Activated CD4-positive, alpha-beta memory T cell treated with anti-CD3 and anti-CD28 coated beads, Interleukin-2, amount 10 ng/mL, durations not matched to agents 7 days and 5 days (primary cell): ENCODE measurements at places on chromosomes 4 and X.
A peak's percentile ranks its signal among the peaks of the same experiment; 100 is the strongest.

DNA sequence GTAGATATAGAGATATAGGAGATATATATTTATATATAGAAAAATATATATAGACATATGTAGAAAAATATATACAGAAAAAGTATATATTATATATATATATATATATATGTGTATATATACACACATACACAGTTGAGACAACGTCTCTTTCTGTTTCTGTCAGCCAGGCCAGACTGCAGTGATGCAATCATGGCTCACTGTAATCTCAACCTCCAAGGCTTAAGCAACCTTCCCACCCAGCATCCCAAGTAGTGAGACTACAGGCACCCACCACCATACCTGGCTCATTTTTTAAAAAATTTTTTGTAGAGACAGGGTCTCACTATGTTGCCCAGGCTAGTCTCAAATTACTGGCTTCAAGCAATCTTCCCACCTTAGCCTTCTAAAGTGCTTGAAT lies 426.3 kb downstream of the GPM6A start:
- H3K27me3 ChIP-seq = no peaks in the 10 kb centered on the region
- no peak for DNase-seq

- no peaks in the 10 kb centered on the region for H3K27me3 ChIP-seq
- H3K36me3 ChIP-seq = peaks cover 30% of the 10 kb centered on the region
- peaks cover 52% of the 10 kb centered on the region for H3K4me1 ChIP-seq
- no peak overlapping the region for H3K4me3 ChIP-seq
- DNase-seq = peak; percentile 35
- no peak overlapping the region for H3K27ac ChIP-seq
Observed at GRCh38 chr4:15805583-15806517, 27.7 kb downstream of the CD38 start.

DNA sequence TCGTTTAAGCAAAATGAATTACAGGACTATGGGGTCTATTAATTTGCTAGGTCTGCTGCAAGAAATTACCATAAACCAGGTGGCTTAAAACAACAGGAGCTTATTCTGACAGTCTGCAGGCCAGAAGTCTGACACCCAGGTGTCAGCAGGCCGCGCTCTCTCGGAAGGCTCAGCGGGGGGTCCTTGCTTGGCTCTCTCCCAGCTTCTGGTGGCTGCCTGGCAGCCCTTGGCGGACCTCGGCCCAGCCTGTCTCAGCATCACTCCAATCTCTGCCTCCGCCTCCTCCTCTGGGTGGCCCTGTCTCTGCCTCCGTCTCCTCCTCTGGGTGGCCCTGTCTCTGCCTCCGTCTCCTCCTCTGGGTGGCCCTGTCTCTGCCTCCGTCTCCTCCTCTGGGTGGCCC lies 580.5 kb upstream of the FAT1 start:
- H3K4me1 ChIP-seq = no peaks in the 10 kb centered on the region
- no peaks in the 10 kb centered on the region for H3K36me3 ChIP-seq
- H3K27ac ChIP-seq = no peak overlapping the region

DNA sequence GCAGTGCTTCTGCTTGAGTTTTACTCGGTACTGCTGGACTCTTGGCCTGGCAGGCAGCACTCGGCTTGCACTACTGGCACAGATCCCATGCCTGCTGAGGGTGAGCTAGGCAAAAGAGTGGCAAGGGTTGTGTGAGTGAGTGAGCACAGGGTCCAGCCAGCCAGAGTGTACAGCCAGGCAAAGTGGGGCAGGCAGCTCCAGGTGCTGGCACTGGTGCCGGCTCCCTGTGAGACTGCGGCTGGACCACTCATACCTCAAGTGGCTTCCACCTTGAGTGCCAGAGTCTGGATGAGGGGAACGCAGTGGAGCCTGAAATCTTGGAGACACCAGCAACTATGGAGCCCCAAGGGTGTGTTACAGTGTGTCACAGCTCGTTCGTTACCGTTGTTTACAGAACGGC lies 1451.9 kb upstream of the AGA start:
- H3K4me1 ChIP-seq = no peaks in the 10 kb centered on the region
- no peaks in the 10 kb centered on the region for H3K27me3 ChIP-seq

DNA sequence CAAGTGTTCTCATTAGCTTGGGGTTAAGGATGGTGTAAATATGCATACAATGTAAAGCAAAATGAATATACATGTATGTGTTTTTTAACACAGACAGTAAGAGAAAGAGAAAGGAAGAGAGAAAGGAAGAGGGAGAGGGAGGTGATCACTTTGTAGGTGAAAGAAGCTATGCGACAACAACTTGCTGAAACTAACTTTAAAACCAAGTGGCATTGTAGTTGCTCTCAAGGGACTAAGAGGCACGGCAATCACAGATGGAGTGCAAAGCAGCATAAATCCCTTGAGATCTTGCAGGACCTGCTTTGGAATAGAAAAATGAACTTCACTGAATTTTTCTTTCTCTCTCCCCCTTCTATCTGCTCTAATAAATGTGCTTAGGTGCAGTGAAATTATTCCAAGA lies 1665.0 kb upstream of the TENM3 start:
- no peak overlapping the region for H3K27ac ChIP-seq
- H3K27me3 ChIP-seq = no peaks in the 10 kb centered on the region
- no peaks in the 10 kb centered on the region for H3K4me1 ChIP-seq
- H3K4me3 ChIP-seq = no peak overlapping the region
- no peak for DNase-seq

- no peak overlapping the region for H3K27ac ChIP-seq
- no peak for DNase-seq
- H3K4me3 ChIP-seq = no peak overlapping the region
- no peaks in the 10 kb centered on the region for H3K27me3 ChIP-seq
- no peaks in the 10 kb centered on the region for H3K36me3 ChIP-seq
- H3K4me1 ChIP-seq = peaks cover 24% of the 10 kb centered on the region
Observed at GRCh38 chr4:123480706-123481418, 84.3 kb downstream of the SPRY1 start.

- H3K4me3 ChIP-seq = no peak overlapping the region
- DNase-seq = no peak
- no peaks in the 10 kb centered on the region for H3K4me1 ChIP-seq
- H3K36me3 ChIP-seq = no peaks in the 10 kb centered on the region
- H3K27me3 ChIP-seq = no peaks in the 10 kb centered on the region
Observed at GRCh38 chr4:5114950-5115349, 63.7 kb downstream of the STK32B start.

DNA sequence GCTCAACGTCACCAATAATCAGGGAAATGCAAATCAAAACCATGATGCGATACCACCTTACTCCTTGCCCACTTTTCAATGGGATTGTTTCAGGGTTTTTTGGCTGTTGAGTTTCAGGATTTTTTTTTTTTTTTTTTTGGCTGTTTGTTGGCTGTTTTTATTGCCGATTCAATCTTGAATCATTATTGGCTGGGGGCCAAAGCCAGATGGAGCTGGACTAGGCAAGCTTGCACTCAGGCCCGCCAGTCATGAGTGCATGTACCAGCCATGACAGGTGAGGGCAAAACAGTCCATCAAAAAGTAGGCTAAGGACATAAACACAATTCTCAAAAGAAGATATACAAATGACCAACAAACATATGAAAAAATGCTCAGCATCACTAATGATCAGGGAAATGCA lies 13.3 kb downstream of the YIPF7 start:
- H3K4me1 ChIP-seq = no peaks in the 10 kb centered on the region
- H3K4me3 ChIP-seq = no peak overlapping the region
- H3K27ac ChIP-seq = no peak overlapping the region
- H3K27me3 ChIP-seq = no peaks in the 10 kb centered on the region
- no peak for DNase-seq

DNA sequence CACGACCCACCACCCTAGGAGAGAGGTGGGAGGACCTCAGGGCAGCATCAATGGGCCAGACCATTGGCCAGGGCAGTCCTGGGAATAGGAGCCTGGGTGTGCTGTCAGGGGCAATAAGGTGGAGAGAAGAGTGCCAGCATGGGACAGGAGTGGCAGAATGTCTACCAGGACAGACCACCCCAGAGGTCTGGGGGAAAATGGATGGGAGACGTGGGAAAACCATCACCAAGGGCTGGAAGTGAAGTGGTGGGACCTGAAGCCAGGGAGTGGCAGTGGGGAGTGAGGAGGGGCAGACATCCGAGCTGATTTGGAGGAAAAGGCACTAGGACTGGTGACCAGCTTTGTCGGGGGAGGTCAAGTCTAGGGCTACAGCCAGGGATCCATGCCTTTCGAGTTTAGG lies 993 bp downstream of the EVC2 start:
- H3K4me1 ChIP-seq = peaks cover 22% of the 10 kb centered on the region
- no peak overlapping the region for H3K27ac ChIP-seq
- peaks cover 3% of the 10 kb centered on the region for H3K36me3 ChIP-seq
- H3K27me3 ChIP-seq = peaks cover 35% of the 10 kb centered on the region
- peak overlapping the region; percentile 63 for H3K4me3 ChIP-seq

GRCh38 chrX:16376056-16376455 lies 208.8 kb downstream of the MAGEB17 start:
- H3K27me3 ChIP-seq = no peaks in the 10 kb centered on the region
- H3K4me1 ChIP-seq = no peaks in the 10 kb centered on the region
- no peak overlapping the region for H3K4me3 ChIP-seq
- no peak for DNase-seq

DNA sequence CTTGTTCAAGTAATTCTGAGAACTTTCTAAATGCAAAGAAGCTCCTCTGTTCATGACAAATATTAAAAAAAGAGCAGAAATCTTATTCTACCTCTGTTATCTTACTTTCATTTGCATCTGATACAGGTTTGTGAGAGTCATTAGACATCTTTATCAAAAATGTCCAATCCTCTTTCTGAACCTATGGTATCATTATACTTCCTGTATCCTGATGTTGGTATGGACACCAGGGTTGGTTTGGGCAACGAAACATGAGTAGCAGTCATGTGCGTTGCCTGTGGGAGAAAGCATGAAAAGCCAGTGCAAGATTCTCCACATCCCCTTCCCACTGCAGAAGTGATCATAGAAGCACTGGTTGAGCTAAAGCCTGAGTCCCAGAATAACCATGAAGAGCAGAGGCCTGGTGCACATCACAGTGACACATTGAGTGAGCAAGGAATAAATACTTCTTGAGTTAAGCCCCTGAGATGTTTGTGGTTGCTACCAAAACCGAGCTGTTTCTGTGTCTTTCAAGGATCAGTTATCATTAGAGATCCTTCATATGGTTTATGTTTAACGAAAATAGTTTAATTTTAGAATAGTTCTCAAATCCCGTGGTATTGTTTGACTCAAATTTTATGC lies 197.2 kb downstream of the BANK1 start:
- peaks cover 6% of the 10 kb centered on the region for H3K27me3 ChIP-seq
- DNase-seq = no peak
- H3K36me3 ChIP-seq = no peaks in the 10 kb centered on the region
- no peak overlapping the region for H3K4me3 ChIP-seq
- H3K27ac ChIP-seq = no peak overlapping the region

DNA sequence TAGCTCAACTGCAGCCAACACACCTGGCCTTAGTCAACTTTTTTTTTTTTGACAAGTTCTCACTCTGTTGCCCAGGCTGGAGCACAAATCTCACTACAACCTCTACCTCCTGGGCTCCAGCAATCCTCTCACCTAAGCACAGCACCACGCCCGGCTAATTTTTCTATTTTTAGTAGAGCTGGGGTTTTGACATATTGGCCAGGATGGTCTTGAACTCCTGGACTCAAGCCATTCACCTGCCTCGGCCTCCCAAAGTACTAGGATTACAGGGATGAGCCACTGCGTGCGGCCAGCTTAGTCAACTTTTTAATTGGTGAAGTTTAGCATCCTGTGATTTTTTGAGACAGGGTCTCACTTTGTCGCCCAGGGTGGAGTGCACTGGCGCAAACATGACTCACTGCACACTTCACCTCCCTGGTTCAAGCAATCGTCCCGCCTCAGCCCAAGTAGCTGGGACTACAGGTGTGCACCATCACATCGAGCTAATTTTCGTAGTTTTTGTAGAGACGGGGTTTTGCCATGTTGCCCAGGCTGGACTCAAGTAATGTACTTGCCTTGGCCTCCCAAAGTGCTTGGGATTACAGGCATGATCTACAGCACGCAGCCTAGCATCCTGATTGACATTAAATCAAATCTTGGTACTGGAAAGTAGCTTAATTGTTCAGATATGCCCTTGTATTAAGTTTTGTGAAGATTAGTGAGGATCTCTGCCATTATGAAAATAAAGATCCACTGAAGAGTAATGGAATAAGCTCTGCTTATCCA lies 8.3 kb downstream of the HNRNPDL start:
- DNase-seq = no peak
- H3K36me3 ChIP-seq = peaks cover 51% of the 10 kb centered on the region
- peaks cover 12% of the 10 kb centered on the region for H3K27me3 ChIP-seq
- peaks cover 26% of the 10 kb centered on the region for H3K4me1 ChIP-seq
- H3K4me3 ChIP-seq = no peak overlapping the region
- H3K27ac ChIP-seq = no peak overlapping the region

DNA sequence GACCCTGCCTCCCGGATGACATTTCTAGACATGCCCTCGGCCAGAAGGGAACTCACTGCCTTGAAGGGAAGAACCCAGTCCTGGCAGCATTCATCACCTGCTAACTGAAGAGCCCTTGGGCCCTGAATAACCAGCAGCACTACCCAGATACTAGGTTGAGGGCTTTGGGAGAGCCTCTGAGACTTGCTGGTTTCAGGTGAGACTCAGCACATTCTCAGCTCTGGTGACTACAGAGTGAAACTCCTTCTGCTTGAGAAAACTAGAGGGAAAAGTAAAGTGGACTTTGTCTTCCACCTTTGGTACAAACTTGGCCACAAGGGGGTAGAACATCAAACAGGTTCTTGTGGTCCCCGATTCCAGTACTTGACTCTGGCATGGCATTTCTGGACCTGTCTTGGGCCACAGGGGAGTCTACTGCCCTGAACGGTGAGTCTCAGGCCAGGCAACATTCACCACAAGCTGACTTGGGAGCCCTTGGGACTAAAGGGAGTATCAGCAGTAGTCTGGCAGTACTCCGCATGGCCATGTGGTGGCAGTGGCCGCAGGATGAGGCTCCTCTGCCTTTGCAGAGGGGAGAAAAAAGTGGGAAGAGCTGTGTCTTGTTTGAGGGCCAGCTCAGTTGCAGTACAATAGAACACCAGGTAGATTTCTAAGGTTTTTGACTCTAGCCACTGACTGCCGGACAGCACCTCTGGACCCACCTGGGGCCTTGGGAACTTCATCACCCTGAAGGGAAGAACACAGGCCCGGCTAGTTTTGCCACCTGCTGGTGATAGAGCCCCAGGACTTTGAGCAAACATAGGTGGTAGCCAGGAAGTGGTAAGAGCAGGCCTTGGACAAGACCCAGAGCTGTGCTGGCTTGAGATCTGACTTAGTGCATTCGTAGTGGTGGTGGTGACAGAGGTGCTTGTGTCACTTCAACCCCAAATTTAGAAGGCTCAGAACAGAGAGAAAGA lies 414.8 kb downstream of the OPHN1 start:
- H3K36me3 ChIP-seq = no peaks in the 10 kb centered on the region
- no peaks in the 10 kb centered on the region for H3K27me3 ChIP-seq
- no peak overlapping the region for H3K27ac ChIP-seq
- no peak for DNase-seq
- H3K4me3 ChIP-seq = no peak overlapping the region

GRCh38 chrX:5474282-5474681 lies 754.4 kb downstream of the NLGN4X start:
- no peaks in the 10 kb centered on the region for H3K27me3 ChIP-seq
- no peak overlapping the region for H3K4me3 ChIP-seq
- DNase-seq = no peak
- H3K4me1 ChIP-seq = no peaks in the 10 kb centered on the region

GRCh38 chrX:48711929-48712505 lies 15.5 kb downstream of the SUV39H1 start:
- H3K27ac ChIP-seq = peak overlapping the region; percentile 98
- H3K36me3 ChIP-seq = peaks cover 77% of the 10 kb centered on the region
- no peak for DNase-seq
- peak overlapping the region; percentile 74 for H3K4me3 ChIP-seq
- peaks cover 65% of the 10 kb centered on the region for H3K4me1 ChIP-seq
- H3K27me3 ChIP-seq = no peaks in the 10 kb centered on the region

GRCh38 chr4:173489514-173489913 lies 40.5 kb downstream of the HAND2 start:
- peaks cover 4% of the 10 kb centered on the region for H3K27me3 ChIP-seq
- peaks cover 19% of the 10 kb centered on the region for H3K4me1 ChIP-seq
- H3K36me3 ChIP-seq = no peaks in the 10 kb centered on the region
- no peak for DNase-seq
